ENCODE measurements at places on chromosomes 3 and 15.

GRCh38 chr3:127853681-127854080 is 31.4 kb upstream of the MGLL start:
- DNase-seq: no peak

GRCh38 chr3:16842272-16843270 is 42.2 kb upstream of the PLCL2 start:
- peak; percentile 52 for DNase-seq

- DNase-seq: no peak
These were observed 408.5 kb downstream of the ERC2 start for GRCh38 chr3:56059731-56060130.

DNA sequence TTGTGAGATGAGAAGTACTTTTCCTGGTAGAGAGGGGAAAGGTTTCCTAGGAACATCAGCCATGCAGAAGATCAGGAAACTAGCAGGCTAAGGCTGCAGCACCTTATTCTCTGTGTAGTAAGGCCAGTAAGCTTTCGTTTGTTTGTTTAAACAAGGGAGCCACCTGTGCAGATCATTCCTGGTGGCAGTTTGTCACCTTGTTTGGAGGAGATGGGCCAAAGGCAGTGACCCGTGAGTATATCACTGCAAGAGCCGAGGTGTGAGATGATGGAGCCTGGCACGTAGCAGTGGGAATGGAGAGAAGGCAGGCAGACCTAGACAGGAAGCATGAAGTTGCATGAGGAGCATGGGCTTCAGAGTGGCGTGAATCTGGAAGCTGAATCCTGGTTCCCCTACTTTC is 19.6 kb downstream of the ATG7 start:
- no peak for DNase-seq

- no peak for DNase-seq
These were observed 136.9 kb upstream of the PFN2 start for GRCh38 chr3:150107429-150108175.

- DNase-seq: no peak
These were observed 102.9 kb upstream of the WDR72 start for GRCh38 chr15:53862386-53862785.

DNA sequence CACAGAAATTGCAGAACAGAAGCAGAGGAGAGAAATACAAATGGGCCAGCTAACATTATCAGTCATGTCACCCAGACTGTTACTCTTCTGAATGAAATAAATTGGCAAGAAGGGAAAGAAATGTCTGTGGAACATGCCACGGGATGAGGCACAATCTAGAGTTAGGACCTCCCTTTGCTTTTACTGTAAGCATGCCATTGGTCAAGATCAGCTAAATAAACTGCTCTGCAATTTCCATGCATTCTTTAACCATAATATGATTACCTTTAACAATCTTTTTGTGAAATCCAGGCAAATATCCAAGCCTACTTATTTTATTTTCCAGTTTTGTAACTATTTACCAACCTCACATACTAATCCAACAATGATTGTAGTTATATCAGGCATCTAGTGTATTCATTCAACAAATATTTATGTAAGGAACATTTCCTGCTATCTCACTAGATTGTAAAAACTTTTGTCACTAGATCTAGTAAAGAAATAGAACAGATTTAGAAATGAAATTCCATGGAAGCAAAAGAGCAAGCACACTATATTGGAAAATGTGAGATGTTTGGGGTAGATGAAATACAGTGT is 383.4 kb downstream of the MECOM start:
- DNase-seq: no peak

DNA sequence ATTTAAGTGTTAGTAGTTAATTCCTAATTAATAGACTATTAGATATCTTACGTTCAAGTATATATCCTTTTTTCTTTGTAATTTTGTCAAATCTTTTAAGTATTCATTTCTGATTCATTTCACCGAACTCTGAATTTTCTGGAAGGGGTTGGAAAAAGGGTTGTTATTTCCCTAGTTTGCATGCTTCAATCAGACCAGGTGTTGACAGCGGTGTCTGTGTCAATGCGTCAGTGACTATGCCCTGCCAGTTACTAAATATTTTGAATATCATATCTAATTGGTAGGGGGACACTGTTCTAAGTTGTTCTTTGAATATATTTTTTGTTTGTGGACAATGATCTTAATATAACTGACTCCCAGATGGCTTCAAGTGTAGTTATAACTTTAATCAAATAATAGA is 62.7 kb upstream of the TNFSF10 start:
- no peak for DNase-seq

DNA sequence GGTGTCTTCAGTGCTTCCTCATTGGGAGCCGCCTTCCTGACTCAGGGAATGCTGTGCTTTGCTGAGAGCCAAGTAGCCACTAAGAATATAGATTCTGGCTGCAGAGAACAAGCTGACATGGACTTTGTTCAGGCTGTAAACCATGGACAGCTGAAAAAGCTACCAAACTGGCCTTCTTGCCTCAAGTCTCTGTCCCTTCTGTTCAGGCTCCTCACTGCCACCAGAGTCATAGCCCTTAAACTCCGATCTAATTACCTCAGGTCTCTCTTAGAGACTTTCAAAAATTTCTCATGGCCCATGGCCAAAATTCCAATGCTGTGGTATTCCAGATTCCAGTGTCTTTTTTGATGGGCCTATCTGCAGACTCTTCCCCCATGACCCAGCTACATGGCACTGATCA is 19.4 kb upstream of the PTX3 start:
- no peak for DNase-seq

- DNase-seq: no peak
These were observed 6.8 kb downstream of the RARRES1 start for GRCh38 chr3:158725348-158726011.
